Thyroid gland (tissue), 4 donors: ENCODE measurements at places on chromosomes 13 and 19. TPM values are rescaled to one million over a fixed set of nuclear protein-coding genes. Genes with fewer than 3 reads are reported as not detected.

Gene ASF1B
- 2.6 TPM for total RNA-seq

Gene HCST
- total RNA-seq, result 4.4 TPM

Gene MBD3L3
- total RNA-seq, result not detected

Gene C19orf67
- total RNA-seq, result not detected

Gene ICAM5
- total RNA-seq, result not detected
